Activated T-helper 1 cell treated with anti-CD3 and anti-CD28 coated beads, Interleukin-12 subunit alpha, Interleukin-12 subunit beta, Interleukin-2, Interleukin-4 antibody, amounts not matched to agents 30 ng/mL and 10 ng/mL and 1 ng/mL, durations not matched to agents 14 hours and 24 hours and 36 hours (primary cell): ENCODE measurements at places on chromosomes 3 and 15.

- DNase-seq = no peak
Measured at GRCh38 chr3:149512073-149512782, 37.7 kb downstream of the TM4SF4 start.

- no peak for DNase-seq
Measured at GRCh38 chr3:20853890-20854289, 667.9 kb upstream of the SGO1 start.

GRCh38 chr3:53084310-53085001 is 38.6 kb upstream of the SFMBT1 start:
- no peak for DNase-seq

DNA sequence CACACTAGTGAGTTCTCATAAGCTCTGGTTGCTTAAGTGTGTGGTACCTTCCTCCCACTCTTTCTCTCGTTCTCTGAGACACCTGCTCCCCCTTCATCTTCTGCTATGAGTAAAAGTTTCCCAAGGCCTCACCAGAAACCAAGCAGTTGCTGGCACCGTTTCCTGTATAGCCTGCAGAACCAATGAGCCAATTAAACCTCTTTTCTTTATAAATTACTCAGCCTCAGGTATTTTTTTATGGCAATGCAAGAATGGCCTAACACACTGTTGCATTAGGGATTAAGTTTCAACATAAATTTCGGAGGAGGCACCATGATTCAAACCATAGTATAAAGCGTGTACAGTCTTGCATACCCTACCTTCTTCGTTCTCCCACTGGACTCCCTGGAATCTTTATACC is 252.3 kb upstream of the CHRM5 start:
- DNase-seq = no peak

GRCh38 chr3:194773216-194773615 is 87.5 kb downstream of the FAM43A start:
- DNase-seq = no peak

DNA sequence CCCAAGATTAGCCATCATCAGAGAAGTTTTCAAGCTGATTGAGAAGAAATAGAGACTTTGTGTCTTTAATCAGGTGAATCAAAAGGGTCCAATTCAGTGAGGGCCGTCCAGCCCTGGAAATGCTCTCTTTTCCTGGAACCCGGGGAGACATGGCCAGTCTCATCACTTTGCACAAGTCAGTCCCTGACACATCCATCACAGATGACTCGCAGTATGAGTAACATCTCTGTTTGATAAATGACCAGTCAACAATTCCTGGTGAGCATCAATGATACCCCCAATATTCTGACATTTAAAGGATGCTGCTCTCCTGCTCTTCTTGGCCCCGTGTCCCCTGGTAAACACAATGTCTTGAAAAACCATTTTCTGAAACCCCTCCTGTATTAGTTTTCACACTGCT is 26.7 kb downstream of the C3orf20 start:
- DNase-seq = no peak

- DNase-seq = peak; percentile 66
Measured at GRCh38 chr15:90885432-90886290, 1.4 kb downstream of the FES start.

DNA sequence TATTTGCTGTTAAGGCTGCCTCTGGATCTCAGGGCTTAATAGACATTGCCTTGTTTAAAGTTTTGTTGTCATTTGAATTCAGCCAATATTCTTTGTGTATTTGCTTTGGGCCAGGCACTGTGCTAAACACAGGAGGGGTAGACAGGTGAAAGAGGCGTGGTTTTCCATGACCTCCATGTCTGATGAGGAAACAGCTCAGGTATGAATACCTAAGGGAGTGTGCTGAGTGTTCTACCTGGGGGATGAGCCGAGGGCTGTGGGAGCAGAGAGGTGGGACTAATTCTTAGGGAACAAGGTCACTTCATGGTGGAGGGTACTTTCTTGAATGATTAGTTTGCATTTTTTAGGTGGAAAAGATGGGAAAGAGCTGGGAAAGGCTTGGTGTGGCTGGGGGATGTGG is 108.2 kb downstream of the THSD4 start:
- DNase-seq = no peak

DNA sequence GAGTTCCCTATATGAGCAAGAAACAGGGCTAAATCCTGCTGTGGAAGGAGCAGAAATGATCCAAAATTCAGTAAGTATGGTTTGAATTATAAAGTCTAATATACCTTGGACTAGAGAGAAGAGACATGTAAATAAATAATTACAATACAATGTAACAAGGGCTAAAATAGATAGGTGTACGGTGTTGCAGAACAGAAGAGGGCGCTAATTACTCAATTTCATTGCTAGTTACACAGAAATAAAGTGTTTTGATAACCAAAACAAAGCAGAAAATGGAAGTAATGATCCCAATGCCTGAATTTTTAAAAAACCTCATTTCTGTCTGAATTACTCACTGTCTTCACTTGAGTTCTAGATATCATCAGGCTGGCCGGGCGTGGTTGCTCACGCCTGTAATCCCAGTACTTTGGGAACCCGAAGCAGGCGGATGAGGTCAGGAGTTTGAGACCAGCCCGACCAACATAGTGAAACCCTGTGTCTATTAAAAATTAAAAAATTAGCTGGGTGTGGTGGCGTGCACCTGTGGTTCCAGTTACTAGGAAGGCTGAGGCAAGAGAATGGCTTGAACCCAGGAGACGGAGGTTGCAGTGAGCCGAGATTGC is 8.3 kb upstream of the PLCH1 start:
- no peak for DNase-seq

GRCh38 chr3:134149286-134149685 is 101.4 kb downstream of the RYK start:
- DNase-seq = no peak
